EL (cell line): ENCODE measurements at places on chromosomes 16 and 17.

DNA sequence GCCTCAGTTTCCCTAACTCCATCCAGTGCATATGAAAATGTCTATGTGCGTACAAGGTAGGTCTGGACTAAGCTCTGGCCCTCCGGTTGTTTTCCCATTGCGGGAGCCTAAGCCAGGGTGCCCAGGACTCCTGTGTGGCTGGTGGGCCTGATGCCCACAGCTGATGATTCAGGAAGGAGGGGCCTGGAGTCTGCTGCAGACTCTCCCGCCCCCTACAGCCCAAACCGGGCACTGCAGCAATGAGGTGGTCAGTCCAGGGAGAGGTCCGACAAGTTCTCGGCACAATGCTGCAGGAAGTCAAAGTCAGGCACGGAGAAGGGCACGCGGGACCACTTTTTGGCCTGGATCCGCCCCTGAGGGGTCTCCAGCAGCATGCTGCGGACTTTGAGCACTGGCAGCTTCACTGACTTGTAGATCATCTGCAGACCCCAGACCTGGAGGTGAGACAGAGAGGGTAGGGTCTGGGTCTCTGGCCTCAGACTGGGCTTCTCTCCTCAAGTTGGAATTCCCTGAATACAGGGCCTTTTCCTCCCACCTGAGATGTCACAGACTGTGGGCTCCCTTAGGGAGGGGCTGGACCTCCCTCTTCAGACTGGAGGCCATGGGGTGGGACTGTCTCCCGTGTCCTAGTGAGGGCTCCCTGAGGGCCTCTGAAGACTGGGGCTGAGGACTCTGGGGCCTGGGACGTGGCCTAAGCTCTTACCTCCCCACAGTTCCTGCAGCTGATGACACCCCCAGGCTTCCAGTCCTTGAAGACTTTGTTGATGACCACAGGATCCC lies 3.4 kb upstream of the ZNF385C start:
- DNase-seq: peak; percentile 71

DNA sequence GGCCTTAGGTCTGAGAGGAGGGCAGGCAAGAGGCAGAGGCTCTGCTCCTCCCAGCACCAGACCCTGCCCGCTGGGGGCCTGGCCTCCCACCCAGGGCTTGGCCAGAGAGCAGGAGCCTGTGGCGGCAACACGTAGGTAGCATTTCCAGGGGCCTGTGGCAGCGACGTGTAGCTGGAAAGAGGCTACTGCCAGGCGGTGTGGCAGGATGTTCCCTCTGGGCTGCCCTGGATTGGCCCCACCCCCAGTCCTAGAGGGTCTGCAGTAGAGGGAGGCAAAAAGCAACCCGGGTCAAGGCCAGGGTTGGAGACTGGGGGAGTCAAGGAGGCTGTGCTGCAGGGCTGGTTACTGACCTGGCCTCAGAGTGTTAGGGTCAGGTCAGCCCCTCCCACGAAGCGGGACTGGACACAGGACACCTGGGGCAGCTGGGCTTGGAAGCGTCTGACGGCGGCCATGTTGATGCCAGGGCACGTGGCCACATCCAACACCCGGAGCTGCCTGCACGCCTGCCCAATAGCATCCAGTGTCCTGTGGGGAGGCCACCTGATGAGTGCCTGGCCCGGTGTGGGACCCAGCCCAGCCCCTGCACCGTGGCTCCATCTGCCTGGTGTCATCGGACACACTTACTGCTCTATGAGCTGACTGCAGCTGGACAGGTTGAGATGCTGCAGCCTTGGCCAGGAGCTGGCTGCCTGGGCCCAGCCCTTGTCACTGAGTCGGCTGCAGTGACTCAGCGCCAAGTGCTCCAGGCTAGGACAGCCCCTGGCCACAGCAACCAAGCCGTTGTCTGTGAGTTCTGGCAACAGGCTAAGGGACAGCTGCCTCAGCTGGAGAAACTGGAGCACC lies 8.5 kb downstream of the ELMO3 start:
- peak; percentile 71 for DNase-seq

DNA sequence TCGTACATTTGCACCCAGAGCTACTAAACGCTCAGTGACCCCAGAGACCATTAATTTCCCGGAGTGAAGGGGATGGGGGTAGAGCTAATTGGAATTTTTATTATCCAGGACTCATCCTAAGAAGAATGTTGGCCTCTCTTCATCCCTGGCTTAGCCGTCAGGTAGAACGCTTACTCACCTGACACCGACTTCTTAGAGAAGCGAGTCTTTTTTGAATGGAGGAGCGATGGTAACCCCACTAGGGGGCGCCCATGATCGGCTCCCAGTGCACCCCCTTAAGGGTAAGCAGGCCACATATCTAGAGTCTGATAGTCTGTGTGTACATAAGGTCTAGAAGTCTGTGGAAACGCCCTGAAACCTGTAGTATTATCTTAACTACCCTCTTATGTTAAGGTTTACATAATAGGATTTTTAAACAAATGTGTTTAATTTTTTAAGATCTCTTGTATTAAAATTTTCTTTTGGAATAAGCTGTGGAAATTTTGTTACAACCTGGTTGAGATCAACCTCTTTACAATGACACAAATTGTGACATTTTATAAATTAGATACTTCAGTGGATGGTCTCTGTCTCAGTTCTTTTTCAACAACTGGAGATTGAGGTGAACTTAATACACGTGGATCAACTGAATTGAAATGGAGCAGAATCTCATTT lies 229.8 kb downstream of the CPPED1 start:
- peak; percentile 46 for DNase-seq

GRCh38 chr16:22161999-22162655 lies at the start of gene SDR42E2:
Gene SDR42E2 (plus strand): TSS chr16:22162506. CDS start chr16:22165583, 3,077 bp downstream.
- DNase-seq: no peak
